Pancreas (tissue), 10 donors: ENCODE measurements at places on chromosomes 6 and 20.

- no peaks in the 10 kb centered on the region for H3K27me3 ChIP-seq
- H3K4me1 ChIP-seq: no peaks in the 10 kb centered on the region
- no peak for DNase-seq
These were observed 62.9 kb downstream of the MRPL14 start for GRCh38 chr6:44064089-44064947.

- DNase-seq: no peak
- H3K4me3 ChIP-seq: no peak overlapping the region
- H3K27ac ChIP-seq: peak overlapping the region; percentile 62
- H3K27me3 ChIP-seq: no peaks in the 10 kb centered on the region
- H3K4me1 ChIP-seq: peaks cover 78% of the 10 kb centered on the region
These were observed 54.3 kb downstream of the SLC22A23 start for GRCh38 chr6:3402310-3403237.

DNA sequence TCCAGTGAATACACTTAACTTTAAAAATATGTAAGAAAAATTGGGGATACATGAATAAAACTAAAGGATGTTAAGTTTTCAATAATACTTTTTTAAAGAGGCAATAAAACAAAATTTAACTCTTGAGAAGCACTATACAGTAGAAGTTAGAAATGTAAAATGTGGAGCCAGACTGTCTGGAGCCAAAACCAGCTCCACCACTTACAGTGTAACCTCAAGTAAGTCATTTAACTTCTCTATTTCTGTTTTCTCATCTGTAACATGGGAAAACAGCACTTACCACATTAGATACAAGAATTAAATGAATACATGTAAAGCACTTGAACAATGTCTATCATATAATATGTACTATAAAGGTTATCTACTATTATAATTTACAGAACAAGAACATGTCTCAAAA lies 6.7 kb downstream of the ATG5 start:
- no peak for DNase-seq
- no peaks in the 10 kb centered on the region for H3K27me3 ChIP-seq
- peaks cover 13% of the 10 kb centered on the region for H3K4me1 ChIP-seq
- H3K27ac ChIP-seq: no peak overlapping the region

DNA sequence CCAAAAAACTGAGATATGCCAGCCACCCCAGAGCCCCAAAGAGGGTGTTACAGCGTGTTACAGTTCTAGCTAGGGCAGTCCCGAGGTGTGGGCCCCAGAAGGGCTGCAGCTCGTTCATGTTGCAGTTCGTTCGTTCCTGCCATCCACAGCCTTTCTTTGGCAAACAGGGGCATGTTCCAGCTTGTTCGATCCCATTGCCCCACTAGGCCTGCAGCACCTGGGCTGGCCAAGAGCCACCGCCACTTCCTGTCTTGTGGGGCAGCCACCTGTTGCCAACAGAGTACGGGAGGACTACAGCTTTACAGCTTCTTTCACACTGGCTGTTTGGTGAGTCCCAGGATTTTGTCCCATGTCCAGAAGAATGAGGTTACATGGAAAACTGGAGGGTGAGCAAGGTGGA lies 198.1 kb downstream of the MMUT start:
- H3K4me1 ChIP-seq: no peaks in the 10 kb centered on the region
- no peak overlapping the region for H3K4me3 ChIP-seq
- DNase-seq: no peak

DNA sequence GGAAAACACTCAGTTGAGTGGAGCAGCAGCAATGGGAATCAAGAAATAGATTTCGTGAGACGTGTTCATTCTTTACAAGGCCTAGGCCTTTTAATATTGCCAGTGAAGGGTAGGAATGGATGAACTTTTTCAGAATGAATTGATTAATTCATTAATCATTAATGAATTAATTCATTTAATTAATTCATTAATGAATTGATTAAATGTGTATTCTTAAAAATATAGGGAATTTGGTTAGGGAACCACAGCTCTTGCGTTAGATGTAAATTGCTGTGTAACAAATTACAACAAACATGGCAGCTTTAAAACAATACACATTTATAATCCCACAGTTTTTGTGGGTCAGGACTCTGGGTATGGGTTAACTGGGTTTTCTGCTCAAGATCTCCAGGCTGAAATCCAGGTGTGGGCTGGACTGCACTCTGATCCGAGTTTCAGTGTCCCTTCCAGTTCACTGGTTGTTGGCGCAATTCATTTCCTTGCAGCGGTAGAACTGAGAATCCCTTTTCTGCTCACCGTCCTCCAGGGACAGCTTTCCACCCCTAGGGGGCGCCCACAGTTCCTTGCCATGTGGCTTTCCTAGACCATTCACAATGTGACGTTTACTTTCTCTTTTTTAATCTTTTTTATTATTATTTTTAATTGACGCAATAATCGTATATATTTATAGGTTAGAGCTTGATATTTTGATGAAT lies 32.8 kb upstream of the BCAS1 start:
- no peaks in the 10 kb centered on the region for H3K4me1 ChIP-seq
- no peaks in the 10 kb centered on the region for H3K27me3 ChIP-seq
- H3K36me3 ChIP-seq: no peaks in the 10 kb centered on the region
- peak; percentile 81 for DNase-seq
